Activated CD4-positive, alpha-beta T cell treated with anti-CD3 and anti-CD28 coated beads, Interleukin-2, amount 10 ng/mL, durations not matched to agents 7 days and 5 days (primary cell): ENCODE measurements at places on chromosomes 11 and 22.

DNA sequence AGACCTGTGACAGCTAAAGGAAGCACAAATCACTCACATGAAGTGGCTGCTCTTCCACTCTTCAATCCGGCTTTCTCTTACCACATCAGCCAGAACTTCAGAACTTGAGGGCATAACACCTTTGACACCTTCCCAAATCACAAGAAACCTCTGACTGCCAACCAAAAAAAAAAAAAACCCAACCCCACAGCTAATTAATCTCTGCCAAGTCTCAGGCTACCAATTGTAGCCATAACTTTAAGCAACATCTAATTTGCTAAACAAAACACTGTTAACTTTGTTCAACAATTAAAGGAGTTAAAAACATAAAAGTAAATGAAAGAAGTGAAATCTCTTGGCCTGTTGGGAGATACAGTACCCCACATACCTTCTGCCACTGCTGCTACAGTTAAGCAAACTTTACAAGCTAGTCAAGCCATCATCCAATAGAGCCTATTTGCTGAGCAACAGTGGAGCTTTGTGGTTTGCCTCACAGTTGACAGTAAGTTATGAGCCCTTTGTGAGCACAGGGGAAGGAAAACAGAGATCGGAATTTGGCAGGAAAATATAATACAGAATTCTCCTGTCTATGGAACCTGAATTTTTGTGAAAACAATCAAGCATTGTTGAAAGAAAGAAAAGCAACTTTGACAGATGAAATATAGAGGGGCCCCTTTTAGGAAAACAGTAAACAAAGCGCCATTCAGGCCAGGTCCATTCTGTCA is at the start of gene SOX6:
Gene SOX6, minus strand, starts transcription at position 490 of the 704 bp plus-strand sequence. CDS start 15,298 bp downstream, outside the sequence.
- no peak for DNase-seq

DNA sequence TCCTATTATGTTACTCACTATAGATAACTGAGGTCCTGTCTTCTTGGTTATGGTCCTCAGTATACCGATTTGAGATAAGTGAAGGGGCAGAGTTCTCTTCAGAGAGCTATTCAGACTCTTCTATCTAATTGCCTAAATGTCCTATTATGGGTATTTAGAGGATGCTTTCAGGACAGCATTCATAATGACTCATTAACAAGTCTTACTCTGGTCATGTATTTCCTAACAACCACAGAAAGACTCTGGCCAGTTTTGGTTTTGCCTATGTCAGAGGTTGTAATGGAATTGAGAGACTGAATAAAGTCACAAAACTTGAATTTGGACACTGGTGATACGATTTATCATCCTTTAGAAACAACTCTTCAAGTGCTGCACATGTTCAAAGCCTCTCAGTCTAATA is 1233.0 kb downstream of the JRKL start:
- no peak for DNase-seq

- no peak for DNase-seq
Measured at GRCh38 chr11:132876239-132876638, 656.1 kb downstream of the OPCML start.

- no peak for DNase-seq
Measured at GRCh38 chr11:95466416-95466815, 235.4 kb upstream of the SESN3 start.

DNA sequence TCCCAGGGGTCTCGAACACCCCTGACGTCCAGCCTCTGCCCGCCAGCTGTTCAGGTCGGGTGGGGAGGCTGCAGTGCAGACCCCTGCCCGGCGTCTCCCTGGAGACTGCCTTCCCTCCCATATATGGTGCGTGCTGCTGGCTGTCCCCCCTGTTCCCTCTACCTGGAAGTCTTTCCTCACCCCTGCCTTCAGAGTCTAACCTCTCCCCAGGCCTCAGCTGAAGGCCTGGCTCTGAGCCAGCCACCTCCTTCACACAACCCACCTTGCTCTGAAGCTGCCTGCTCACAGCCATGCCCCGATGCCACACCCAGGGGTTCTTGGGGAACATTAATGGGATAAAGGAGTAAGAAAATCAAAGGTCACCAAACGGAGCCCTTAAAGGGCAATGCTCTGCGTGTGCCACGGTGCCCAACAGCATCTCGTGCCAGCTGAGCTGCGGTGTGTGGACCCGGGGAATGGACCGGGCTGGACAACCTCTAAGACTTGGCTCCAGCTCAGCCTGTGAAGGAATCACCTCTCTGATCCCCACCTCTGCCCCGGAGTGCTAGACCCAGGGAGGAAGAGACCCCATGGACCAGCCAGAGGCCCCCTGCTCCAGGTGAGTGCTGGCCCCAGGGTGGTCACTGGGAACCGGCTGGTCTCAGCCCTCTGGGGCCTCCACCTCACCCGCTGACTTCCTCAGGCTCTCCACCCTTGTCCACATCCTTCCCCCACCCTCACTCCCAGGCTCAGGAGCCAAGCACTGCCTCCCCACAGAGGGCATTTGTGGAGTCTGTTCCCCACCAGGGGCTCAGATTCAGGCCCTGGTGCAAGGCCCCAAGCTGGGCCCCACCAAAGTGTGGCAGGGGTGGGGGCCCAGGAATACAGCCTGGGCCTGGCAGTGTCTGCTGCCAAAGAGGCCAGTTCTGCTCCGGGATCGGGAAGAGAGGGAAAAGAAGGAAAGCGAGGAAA is at the start of gene NLRP6:
Gene NLRP6, plus strand, starts transcription at position 407 of the 951 bp plus-strand sequence. Its CDS starts 163 bp downstream, at position 570.
- no peak for DNase-seq

GRCh38 chr11:17736579-17736893 is 2.0 kb downstream of the KCNC1 start:
- DNase-seq, result no peak

DNA sequence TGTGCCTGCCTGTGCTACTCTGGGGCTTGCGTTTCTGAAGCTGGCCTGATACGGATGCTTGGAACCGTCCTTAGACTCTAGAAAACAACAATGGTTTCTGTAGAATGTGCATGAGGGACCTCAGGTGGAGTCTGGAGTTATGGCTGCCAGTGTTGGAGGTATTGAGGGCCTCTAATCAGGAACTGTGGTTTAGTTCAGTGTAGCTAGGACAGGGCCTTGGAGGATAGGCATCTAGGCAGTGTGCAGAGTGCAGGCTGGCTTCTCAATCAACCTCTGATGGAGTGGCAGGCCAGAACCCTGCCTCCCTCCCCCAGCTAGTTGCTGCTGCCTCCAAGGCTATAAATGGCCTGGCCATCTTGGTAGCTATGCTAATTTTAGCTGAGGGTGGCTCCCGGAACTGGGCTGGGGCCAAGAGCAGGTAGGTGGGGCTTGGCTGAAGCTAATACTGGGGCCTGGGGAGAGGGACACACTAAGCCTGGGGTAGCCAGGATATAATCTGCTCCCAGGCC is 4.0 kb downstream of the STIM1 start:
- peak; percentile 24 for DNase-seq

- no peak for DNase-seq
Measured at GRCh38 chr11:12768726-12769673, 94.8 kb downstream of the TEAD1 start.

- DNase-seq, result peak; percentile 42
Measured at GRCh38 chr11:12134236-12134585, 23.8 kb downstream of the MICAL2 start.

- no peak for DNase-seq
Measured at GRCh38 chr11:67997475-67997921, 6.4 kb downstream of the UNC93B1 start.

- DNase-seq, result no peak
Measured at GRCh38 chr11:76448506-76448905, 3.7 kb downstream of the EMSY start.

GRCh38 chr22:46047841-46048595 is 71.1 kb upstream of the WNT7B start:
- no peak for DNase-seq

GRCh38 chr11:130163346-130164220 is 4.0 kb downstream of the ST14 start:
- no peak for DNase-seq

DNA sequence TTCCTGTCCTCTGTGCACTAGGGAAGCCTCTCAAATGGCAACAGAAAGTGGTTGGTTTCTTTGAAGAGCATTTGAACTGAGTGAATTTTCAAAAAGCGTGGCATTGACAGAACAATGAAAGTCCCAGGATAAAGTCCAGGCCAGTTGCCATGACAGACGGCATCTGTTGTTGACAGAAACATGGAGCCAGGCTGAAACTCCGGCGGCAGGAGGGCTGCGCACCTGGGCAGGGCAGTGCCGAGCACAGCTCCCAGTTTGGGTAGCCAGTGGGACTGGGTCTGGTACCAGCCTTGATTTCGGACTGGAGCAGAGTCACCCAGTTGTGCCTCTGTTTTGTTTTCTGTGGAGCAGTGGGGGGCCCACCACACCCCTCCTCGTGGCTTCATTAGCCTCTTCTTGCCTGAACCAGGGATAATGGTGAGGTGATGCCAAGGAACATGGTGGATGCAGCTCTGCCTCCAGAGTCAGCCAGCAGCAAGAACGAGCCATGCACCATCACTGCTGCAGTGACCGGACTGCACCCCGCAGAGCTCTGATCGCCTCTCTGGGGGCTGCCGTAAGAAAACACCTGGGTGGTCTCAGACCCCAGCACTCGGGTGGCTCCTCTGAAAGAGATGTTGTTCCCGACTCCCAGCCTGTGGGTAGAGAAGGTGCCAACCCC is 9.8 kb upstream of the SEPTIN5 start:
- DNase-seq, result no peak

DNA sequence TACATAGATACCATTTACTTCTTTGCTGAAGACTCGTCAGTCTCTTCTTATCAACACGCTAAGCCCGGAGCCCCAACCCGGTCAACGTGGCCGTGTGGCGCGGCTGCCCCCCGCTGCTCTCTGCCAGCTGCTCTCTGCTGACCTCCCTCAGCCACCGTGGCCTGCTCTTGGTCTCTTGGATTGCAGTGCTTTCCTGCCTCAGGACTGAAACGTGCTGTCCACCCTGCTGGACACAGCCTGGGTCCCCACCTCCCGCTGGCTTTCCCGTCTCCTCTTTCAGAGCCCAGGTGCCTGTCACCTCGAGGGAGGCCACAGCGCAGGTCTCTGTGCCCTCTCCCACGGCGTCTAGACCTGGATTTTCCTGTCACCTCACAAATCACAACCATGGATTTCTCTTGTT is 388.1 kb upstream of the B3GAT1 start:
- DNase-seq, result no peak

- no peak for DNase-seq
Measured at GRCh38 chr22:23061471-23062280, 8.6 kb upstream of the GNAZ start.
